ENCODE measurements at places on chromosomes 3 and 15.

- no peak for DNase-seq
Observed at GRCh38 chr3:77256584-77257503, 216.9 kb downstream of the ROBO2 start.

DNA sequence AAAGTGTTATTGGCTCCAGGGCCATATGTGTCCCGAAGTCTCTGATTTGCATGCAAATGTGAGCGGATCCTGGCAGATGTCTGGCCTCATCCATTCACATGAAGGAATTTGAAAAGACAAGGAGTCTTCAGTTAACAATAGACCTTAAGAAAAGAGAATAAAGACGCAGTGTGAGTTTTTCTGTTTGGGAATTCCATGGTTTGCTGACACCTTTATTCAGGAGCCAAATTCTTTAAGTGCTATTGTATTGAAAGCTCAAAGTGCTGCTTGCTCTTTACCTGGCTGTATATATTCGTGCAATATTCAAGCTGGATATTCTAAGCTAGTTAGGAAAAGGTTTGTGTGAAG is 2.2 kb downstream of the LRRN1 start:
- DNase-seq, result no peak

DNA sequence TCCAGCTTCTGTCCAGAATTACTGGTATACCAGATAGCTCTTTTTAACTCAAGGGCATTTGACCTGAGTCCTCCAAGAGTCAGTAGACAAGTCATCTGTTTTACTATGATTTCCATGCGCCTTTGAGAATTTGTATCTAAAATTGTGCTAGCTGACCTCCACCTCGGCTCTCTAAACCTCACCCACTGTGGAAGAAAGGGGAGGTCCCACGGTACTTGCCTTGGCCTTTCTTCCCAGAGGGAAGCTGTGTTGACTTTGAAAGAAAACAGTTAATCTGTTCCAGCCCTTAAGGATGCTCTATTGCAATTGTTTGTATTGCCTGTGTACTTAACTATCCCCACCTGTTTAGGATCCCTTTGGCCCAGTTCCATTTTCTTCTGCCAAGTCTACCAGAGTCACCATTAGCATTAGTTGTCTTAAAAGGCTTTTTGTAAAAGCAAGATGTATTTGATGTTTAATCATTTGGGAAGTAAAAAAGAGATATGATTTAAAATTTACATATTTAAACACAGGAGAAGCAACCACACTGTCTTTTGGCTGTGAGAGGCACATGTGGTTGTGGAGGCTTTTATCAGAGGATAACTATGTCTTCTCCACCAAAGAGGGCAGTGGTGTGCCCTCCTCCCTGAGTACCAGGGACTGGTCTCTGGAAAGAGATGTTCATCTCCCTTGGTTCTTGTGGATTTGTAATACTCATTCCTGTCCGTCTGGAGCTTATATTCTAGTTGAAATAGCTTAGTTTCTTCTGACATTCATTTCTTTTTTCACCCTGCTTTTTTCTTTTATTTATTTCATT is 88.8 kb downstream of the CRTC3 start:
- no peak for DNase-seq

- no peak for DNase-seq
Observed at GRCh38 chr3:69993757-69994156, 5.8 kb upstream of the SAMMSON start.

GRCh38 chr3:24142127-24142526 is 197.0 kb downstream of the NR1D2 start:
- no peak for DNase-seq

DNA sequence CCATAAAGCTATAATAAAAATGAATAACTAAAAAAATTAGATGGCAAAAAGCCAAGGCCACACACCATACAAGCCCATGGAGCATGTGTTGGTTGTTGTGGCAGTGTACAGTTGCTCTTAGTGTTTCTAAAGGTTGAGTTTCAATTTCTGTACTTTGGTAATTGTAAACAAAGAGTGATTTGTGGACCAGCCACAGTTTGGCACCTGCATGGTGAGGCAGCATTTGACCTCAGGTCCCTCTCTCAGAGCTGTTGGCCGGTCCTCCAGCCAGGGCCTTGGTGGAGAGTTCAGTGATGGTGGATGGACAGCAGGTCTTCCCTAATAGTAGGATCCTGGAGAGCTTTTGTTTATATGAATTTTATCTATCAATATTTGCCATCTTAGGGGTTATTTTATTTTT is 5.6 kb downstream of the ACAD9 start:
- DNase-seq, result no peak

GRCh38 chr3:26312816-26313215 is 309.8 kb upstream of the LRRC3B start:
- no peak for DNase-seq

DNA sequence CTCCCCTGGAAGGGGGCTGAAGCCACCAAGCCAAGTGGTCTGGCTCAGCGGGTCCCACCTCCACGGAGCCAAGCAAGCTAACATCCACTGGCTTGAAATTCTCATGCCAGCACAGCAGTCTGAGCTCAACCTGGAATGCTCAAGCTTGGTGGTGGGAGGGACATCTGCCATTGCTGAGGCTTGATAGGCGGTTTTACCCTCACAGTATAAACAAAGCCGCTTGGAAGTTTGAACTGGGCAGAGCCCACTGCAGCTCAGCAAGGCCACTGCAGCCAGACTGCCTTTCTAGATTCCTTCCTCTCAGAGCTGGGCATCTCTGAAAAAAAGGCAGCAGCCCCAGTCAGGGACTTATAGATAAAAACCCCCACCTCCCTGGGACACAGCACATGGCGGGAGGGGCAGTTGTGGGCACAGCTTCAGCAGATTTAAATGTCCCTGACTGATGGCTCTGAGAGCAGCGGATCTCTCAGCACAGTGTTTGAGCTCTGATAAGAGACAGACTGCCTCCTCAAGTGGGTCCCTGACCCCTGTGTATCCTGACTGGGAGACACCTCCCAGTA is 23.2 kb upstream of the IGSF10 start:
- no peak for DNase-seq

DNA sequence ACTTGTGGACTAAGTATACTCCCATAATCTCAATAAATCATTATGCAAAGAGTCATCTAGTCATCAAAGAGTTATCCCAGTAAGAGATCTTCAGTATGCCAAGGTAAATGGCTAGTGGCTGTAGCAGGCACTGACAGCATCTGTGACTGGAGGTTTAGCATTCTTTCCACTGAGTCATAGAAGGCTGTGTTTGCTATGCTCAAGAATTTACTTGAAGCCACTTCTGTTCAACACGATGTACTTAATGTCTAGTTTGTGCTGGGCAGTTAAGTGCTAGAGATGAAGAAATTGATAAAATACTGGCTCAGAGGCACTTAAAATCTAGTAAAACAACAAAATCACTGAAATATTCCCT is 13.0 kb downstream of the ZBED2 start:
- no peak for DNase-seq

Data from CD14-positive monocyte (primary cell).